ENCODE measurements at places on chromosomes 7 and 10.
A peak's percentile ranks its signal among the peaks of the same experiment; 100 is the strongest.

DNA sequence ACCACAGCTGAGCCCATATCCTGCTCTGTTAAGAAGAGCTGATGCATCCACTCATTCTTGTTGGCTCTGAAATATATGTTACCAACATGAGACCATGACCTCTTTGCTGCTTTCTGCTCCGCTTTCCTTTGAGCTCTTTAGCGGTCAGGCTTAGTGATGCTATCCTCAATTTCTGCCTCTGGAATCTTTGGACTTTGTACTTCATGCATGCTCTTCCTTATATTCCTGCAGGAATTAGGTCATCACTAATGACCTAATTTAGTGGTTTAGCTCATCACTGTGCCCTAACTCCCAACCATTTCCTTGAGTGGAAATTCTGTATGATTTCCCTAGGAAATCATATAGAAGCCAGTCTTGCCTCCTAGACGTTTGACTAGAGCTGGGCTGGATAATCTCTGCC lies 119.5 kb downstream of the AOAH start:
- DNase-seq, result no peak

DNA sequence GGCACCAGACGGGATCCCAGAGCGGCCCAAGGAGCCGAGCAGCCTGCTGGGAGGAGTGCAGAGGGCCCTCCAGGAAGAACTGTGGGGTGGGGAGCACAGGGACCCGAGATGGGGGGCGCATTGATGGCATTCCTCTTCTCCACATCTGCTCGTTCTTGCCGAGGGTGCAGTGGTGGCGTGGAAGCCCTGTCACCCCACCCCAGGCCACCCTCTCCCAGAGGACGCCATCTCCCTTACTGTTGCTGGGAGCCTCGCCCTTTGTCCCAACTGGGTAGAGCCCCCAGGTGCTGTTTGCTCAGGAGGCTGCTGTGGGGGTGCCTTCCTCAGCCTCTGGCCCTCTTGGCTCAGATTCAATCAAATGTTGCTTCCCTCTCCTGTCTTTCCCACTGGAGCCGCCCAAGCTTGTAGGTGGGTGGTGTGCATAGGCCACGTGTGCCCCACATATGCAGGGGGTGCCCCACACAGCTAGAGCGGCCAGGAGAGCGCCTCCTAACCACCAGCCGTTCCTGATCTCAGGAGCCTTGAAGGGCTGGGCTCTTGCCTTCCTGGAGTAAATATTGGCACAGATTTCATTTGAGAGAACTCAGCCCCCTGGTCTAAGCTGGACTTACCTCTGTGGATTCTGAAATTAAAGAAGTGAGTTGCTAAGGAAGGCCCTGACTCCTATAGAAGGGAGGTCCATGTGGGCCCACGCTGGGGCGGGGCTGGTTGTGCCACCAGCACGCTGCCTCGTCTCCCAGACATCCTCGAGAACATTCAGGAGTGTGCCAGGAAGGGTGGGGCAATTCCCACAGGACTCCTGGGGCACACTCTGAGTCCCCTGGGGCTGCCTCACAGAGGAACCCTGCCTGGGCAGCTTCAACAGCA lies 39.2 kb downstream of the ZNF467 start:
- DNase-seq, result no peak

DNA sequence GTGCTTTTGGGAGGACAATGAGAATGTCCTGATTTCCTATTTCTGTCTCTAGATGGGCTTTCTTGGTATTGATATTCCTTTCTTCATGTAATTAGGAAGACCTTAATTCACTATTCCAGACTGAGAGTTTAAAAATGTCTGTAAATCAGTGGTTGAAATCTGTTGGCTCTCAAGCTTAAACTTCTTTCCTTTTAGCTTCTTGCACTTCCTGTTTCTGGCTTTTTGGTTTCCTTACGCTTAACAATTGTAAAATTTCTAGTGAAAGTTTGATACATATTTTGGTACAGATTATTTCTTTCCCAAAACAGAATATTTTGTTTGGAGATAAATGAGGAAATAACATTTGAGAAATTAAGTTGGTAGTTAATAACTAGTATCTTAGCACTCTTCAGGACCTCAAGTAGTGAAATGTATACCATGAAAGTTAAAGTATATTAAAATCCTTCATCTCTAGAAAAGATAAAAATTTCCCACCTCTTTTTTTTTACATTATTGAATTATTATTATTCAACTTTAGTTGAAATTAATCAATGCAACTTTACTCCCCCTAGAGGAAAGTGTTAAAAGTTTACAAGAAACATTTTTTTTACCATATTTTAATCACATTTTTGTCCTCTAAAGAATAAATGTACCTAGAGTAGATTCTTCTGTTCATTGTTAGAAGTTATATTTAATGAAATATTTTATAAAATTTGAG lies 137.2 kb downstream of the PHTF2 start:
- peak; percentile 36 for DNase-seq

GRCh38 chr10:11097686-11098085 lies 80.0 kb downstream of the CELF2 start:
- DNase-seq, result no peak

- no peak for DNase-seq
Measured at GRCh38 chr7:118755067-118755625, 530.6 kb downstream of the ANKRD7 start.

GRCh38 chr7:134630237-134630636 lies 16.4 kb upstream of the BPGM start:
- DNase-seq, result no peak

- DNase-seq, result peak; percentile 45
Measured at GRCh38 chr7:3094701-3095445, 51.2 kb upstream of the CARD11 start.

DNA sequence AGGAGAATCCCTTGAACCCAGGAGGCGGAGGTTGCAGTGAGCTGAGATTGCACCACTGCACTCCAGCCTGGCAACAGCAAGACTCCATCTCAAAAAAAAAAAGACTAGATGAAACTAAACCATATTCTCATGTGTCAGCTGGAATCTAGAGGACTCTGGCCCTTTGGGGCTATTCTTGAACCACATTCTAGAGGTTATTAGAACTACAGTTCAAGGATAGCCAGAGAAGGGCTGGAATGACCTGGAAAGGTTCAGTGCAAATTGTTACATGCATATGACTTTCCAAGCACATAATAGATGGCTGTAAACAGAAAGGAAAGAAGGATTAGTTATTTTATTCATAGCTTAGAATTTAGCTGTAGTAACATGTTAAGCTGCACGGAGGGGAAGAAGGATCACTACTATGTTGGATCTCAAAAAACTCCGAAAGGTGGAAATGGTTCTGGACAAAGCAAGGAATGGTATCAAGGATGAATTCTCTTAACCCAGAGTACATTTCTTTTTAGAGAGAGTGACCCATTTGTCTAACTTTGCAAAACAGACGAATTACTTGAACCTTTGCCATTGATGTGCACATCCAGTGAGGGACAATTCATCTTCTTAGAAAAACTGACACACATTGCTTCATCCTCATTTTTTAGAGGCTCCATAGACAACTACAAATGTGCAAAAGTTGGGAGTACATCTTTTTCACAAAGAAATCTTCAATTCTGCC lies 124.0 kb upstream of the SAMD8 start:
- no peak for DNase-seq

DNA sequence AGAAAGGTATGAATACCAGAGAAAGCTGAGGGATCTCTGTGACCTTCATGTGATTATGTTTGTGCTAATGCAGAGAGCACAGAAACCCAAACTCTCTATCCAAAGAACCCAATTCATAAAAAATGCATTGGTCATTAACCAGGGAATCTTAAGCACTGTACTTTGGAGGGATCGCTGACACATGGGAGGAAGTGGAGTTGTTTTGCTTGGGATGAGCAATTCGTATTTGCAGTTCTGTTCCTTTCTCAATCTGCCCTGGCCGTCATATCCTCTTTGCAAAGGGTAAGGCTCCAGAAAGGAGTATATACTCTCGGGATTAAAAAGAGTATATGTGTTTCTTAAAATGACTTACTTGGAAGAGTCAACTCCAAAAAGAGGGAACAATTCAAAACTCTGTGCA lies 221.3 kb downstream of the POU6F2 start:
- DNase-seq, result no peak

DNA sequence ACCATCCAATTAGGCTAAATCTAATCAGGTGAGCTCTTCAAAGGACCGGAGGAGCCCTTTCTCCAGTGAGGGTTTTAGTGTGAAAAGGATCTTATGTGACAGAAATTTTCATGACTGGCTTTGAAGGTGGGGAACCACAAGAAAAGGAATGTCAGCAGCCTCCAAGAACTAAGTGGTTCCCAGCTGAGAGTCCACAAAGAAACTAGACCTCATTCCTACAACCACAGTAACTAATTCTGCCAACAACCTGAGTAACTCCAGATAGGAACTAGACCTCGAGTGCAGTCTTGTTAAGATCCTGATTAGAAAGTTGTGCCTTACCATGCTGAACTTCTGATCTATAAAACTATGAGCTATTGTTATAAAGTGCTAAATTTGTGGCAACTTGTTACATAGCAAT lies 51.3 kb downstream of the PCLO start:
- no peak for DNase-seq

GRCh38 chr7:136259074-136259473 lies 281.9 kb upstream of the MTPN start:
- DNase-seq, result no peak

GRCh38 chr7:144691240-144691639 lies 144.6 kb downstream of the TPK1 start:
- DNase-seq, result no peak

DNA sequence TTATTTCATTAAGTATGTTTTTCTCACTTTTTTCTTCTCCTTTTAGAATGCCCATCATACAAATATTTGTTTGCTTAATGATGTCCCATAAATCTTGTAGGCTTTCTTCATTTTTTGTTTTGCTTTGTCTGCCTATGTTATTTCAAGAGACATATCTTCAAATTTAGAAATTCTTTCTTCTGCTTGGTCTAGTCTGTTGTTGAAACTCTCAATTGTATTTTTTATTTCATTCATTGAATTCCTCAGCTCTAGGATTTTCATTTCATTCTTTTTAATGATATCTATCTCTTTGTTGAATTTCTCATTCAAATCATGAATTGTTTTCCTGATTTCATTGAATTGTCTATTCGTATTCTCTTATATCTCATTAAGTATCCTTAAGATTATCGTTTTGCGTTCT lies 125.1 kb upstream of the VIPR2 start:
- DNase-seq, result no peak

GRCh38 chr7:72140566-72140965 lies 271.6 kb downstream of the CALN1 start:
- no peak for DNase-seq

DNA sequence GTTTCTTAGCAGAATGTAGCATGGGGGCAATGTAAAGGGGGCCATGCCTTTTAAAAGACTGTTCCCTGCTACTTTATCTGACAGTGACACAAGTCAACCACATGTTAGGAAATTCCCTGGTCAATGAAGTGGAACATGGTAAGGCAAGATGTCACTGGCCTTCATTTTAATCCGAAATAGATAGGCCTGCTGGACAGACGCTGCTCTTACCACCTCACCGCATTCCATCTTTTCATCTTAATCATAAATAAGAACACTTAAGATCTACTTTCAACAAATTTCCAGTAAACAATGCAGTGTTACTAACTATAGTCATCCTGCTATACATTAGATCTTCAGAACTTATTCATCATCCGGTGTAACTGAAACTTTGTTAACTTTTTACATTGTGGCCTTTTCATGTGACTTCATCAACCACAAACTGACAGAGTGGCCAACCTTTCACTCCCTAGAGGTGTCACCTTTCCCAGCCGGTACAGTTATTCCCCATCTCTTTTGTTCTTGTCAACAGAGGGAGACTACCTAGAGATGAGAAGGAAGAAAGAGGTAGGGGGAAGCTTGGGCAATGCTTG lies 15.6 kb downstream of the ASB4 start:
- DNase-seq, result no peak

DNA sequence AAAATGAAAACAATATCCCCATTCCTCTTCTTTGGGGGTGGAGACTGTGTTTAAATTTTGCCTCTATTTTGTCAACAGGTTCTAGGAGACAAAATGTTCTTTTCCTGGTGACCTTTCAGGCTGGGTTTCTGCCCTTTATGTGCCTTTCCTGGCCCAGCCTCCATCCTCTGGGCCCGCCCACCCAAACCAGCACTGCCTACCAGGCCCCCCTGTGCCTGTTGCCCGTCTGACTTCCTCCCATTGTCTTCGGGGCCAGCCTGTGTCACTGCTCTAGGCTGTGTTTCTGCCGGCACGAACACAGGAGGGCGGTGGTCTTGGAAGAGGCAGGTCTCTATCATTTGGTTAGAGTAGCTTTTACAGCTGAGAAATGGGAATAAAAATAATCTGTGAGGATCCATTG lies 13.9 kb downstream of the TSPAN14 start:
- DNase-seq, result no peak

DNA sequence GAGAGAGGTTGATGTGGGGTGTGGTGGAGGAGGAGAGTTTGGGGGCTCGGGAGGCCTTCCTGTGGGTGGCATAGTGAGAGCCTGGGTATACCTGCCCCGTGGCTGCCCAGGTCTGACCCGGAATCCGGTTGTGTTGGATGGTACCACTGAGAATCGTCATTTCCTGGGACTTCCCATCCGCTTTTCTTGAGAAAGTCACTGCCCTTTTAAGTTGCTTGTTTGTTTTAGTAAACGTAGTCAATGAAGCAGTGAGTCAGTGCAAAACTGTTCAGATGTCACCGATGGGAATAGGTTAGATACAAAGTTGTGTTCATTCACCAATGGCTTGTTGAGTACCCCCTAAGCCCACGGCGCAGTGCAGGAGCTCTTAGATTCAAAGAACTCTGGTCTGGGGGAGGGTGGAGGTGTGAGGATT lies 285.8 kb downstream of the CAMK1D start:
- no peak for DNase-seq

DNA sequence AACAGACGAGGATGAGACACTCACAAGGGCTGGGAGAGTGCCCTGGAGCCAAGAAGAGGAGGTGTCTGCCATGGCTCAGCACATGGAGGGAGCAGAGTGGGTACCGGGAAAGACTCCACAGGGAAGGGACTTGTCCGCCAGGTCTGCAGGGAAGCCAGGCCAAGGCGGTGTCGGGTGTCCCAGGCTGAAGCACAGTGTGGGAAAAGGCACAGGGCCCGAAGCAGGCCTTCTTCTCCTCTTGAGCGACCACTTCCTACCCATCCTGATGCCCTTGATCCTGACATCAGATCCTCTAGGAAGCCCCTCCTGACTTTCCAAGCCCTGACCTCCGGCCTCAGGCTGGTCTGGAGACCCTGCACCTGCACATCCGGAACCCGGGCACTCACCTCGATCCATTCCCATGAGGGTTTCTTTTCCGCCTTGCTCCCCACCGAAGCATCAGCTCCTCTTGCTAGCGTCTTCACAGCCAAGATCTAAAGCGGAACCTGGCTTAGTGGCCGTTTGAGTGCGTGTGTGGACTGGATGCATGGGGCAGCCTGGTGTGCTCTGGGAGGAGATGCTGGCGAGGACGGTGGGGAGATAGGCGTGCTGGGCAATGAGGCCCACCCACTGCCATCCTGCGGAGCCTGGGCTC lies 8.5 kb downstream of the CALML3 start:
- DNase-seq, result no peak

DNA sequence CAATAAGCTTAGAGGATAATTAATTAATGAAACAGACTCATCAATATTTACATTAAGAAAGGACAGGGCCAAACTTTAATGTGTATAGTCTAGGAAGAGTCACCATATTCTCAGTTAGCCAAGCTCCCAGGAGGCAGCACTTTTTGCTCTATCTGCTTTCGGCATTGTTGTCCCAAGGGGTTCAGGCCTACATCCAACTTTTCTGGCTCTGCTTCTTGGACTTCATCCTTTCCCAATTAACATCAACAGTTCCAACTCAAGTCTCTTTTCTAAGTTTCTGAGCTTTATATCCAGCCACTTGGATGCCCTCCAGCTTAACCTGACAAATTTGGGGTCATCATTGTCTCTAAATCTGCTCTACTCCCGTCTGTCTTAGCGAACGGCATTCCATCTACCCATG lies 42.8 kb downstream of the GLI3 start:
- no peak for DNase-seq

GRCh38 chr10:93225938-93226337 lies 152.2 kb downstream of the CYP26A1 start:
- DNase-seq, result no peak

- DNase-seq, result no peak
Measured at GRCh38 chr7:23275912-23276311, 23.2 kb upstream of the MALSU1 start.
